AG04449 (cell line): ENCODE measurements at places on chromosomes 3 and 15.

GRCh38 chr3:32200992-32201758, 37.3 kb upstream of the CMTM8 start:
- no peak for DNase-seq

DNA sequence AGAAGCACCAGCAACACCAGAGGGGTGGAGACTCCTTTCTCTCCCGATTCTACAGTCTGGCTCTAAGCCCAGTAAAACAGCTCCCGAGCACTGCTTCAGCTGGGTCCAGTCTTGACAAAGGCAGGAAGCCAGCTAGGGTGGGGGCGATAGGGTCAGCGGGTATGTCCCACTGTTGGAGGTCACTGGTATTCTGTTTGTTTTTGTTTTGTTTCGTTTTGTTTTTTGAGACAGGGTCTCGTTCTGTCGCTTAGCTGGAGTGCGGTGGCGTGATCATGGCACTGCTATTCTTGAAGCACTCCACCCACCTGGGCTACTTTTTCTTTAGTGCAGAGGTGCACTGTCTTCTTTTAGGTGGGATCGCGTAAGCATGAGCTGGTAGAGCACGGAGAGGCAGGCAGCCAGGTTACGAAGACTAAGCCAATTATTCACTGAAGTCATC, 16.3 kb downstream of the GCSAM start:
- DNase-seq = no peak

GRCh38 chr15:59522988-59523461, 85.0 kb downstream of the FAM81A start:
- DNase-seq = no peak

- no peak for DNase-seq
Observed at GRCh38 chr3:149411583-149411982, 34.1 kb upstream of the TM4SF1 start.

- DNase-seq = peak; percentile 93
Observed at GRCh38 chr3:5022966-5023776, 43.9 kb downstream of the BHLHE40 start.

GRCh38 chr3:43691120-43691995, 620 bp downstream of the ABHD5 start:
- no peak for DNase-seq

DNA sequence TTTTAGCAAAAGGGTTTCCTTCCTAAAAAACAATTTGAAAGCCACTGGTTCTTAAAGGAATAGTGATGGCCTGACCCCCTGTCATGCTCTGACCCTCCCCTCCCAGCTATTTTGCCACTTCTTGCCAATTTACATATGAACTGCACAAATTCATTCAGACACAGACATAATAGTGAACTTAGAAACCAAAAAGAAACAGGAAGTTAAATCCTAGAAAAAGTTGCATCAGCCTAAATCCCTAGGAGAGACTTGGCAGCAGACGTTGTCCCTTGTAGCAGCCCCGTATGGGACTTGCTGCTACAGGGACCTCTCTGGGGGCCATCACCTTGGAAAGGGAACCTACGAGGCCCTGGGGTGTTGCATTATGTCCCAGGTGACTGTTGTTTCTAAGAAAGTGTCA, 14.3 kb upstream of the PDE8A start:
- no peak for DNase-seq

DNA sequence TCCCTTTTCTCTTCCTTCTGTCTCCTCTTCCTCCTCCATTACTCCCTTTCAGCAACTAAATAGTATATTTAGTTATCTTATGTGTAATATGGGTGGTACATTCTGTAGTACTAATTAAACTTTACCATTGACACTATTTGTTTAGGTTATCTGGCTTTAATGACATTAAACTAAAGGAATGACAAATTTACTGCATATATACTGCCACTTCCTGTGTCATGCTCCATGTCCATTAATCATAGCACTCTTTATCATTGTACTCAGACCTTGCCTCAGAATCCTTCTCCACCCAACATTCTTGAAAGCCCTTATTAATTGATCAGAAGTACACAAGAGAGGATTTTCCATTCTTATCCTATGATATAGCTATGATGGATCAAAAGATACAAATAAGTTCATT, 244.2 kb downstream of the NAALADL2 start:
- DNase-seq = no peak

- DNase-seq = no peak
Observed at GRCh38 chr3:158492685-158493084, 78.3 kb upstream of the MLF1 start.

- DNase-seq = no peak
Observed at GRCh38 chr15:66131200-66131599, 122.3 kb downstream of the MEGF11 start.

GRCh38 chr15:99556578-99556977, 9.2 kb upstream of the MEF2A start:
- no peak for DNase-seq

GRCh38 chr3:44926921-44927320, 49.1 kb downstream of the ZDHHC3 start:
- no peak for DNase-seq

GRCh38 chr3:155131104-155131503, 51.0 kb downstream of the MME start:
- peak; percentile 23 for DNase-seq

DNA sequence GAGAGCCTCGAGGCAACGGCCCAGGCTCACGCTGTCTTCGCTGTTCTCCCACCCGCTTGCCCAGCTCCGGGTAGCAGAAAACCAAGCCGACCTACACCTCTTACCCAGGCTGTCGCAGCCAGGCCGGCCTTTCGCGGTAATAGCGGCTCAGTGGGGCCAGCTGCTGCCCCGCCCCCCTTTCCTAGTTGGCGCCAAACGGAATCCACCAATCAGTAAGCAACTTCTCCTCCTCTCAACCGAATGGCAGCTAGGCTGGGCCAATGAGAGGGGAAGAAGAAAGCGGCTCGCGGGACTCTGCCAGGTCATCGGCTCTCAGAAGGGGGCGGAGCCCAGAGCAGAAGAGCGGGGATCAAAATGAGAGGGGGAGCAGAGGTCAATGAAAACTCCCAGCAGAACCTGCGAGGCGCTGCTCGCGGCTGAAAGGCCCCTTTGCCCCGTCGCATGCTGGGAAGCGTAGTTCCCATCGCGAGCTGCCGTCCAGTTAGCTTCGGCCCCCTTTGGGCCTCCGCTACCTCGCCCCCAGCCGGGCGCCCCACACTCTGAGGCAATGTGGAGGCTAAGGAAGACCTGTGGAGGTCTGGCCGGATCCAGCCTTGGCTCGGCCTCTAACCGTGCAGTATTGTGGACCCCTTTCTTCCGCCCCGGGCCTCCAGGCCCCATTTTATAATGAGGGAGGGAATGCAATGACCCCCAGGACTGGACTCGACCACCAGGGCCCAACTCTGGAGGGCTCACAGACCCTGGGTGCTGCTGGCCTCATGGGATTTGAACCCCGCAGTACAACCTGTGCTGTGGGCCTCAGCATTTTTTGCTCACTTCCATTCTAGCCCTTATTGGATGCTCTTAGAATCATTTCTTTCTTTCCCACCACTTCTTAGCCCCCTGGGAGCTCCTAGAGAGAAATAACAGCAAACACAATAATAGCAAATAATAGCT, at the start of gene CDC25A:
TSS of gene CDC25A (minus strand) at position 152 of the 936 bp plus-strand sequence. CDS start 470 bp downstream, outside the sequence.
- peak; percentile 83 for DNase-seq

DNA sequence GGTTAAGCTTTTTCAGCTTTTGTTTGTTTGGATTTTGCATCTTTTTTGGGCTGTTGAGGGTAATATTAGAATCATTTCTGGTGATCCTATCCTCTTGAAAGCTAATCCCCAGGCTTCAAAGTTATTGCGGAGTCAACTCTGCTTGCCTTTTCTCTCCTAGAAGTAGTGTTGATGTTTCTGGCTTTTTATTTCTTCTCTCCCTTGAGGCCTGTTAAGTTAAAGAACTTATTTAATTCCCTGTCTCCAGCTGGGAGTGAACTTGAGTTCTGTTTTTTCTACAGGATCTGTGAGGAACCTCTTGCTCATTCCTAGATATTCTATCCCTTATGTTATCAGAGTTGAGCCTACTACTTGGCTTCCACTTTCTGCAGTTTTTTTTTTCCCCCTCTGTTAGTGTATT, 34.1 kb upstream of the CACNA1D start:
- DNase-seq = no peak

- DNase-seq = no peak
Observed at GRCh38 chr3:193560870-193561269, 6.2 kb upstream of the ATP13A4 start.

GRCh38 chr3:40265181-40265580, 44.3 kb upstream of the EIF1B start:
- no peak for DNase-seq

DNA sequence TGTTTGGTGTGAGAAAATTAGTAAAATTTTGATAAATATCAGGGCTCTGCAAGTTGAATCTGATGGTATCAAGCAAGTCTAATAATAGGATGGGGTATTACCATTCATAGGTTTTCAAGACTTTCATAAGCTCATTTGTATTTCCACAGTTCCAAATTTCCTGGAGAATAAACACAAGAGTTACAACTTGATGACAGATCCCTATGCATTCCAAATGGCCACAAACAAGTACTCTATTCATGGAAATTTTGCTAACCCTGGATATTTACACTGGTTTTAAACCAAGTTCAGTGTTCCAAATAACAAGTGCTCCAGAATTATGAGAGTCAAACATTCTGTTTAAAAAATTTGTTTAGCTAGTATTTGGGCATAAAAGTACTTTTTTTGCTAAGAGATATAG, 75.0 kb upstream of the CNTN6 start:
- DNase-seq = no peak

GRCh38 chr3:76063019-76063418, 277.7 kb upstream of the ZNF717 start:
- DNase-seq = no peak
